Activated CD8-positive, alpha-beta memory T cell treated with anti-CD3 and anti-CD28 coated beads for 1 hour (primary cell): ENCODE measurements at places on chromosomes 1 and 21.

- no peak for DNase-seq
Observed at GRCh38 chr1:200184196-200184595, 156.7 kb downstream of the NR5A2 start.

- no peak for DNase-seq
Observed at GRCh38 chr1:11314959-11315358, 42.0 kb downstream of the UBIAD1 start.

DNA sequence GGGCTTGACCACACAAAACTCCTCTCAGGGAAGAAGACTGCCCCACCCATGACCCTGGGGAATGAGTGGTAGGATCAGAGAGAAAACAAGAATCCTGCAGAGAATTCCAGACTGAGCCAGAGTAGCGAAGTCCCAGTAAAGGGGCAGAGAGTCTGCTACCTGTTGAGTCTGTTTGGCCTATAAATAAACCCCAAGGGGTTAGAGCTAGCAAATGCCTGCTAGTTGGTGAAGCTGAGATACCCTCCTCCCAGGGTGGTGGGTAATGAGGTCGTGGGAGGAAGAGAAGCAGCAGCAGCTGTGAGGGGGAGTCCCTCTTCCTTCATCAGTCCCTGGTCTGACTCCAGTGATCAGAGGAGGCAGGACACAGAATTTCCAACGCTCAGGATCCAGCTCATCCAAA is 2.5 kb downstream of the TRAF3IP3 start:
- no peak for DNase-seq

DNA sequence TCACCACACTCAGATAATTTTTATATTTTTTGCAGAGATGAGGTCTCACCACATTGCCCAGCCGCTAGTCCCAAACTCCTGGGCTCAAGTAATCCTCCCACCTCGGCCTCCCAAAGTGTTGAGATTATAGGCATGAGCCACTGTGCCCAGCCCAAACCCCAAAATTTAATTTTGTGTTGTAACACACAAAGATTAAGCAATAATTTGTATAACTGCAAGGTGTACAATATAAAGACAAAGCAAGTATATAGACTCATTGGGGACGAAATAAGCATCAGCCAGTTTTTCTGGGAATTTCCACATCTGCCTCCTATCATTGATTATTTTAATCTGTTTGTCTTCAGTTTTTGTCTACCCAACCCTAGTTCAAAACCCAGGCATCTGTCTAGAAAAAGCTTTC is 42.7 kb downstream of the ST7L start:
- DNase-seq: no peak

GRCh38 chr21:46320331-46320801 is 3.3 kb downstream of the C21orf58 start:
- DNase-seq: no peak
